Neural crest cell (in vitro differentiated cells): ENCODE measurements at places on chromosomes 2 and 18.
A peak's percentile ranks its signal among the peaks of the same experiment; 100 is the strongest.

- no peaks in the 10 kb centered on the region for H3K4me1 ChIP-seq
- peaks cover 2% of the 10 kb centered on the region for H3K36me3 ChIP-seq
- no peak for DNase-seq
Observed at GRCh38 chr2:120176526-120176925, 46.7 kb downstream of the TMEM185B start.

- no peak overlapping the region for H3K27ac ChIP-seq
- H3K36me3 ChIP-seq: peaks cover 2% of the 10 kb centered on the region
- peak; percentile 18 for DNase-seq
- no peaks in the 10 kb centered on the region for H3K27me3 ChIP-seq
- peaks cover 3% of the 10 kb centered on the region for H3K4me1 ChIP-seq
Observed at GRCh38 chr2:3827673-3828575, 124.5 kb downstream of the DCDC2C start.

- H3K36me3 ChIP-seq: peaks cover 3% of the 10 kb centered on the region
- H3K4me1 ChIP-seq: peaks cover 47% of the 10 kb centered on the region
- H3K27ac ChIP-seq: peak overlapping the region; percentile 75
- H3K4me3 ChIP-seq: no peak overlapping the region
Observed at GRCh38 chr2:10329880-10330699, 27.4 kb downstream of the HPCAL1 start.

GRCh38 chr18:22484471-22484870, 66.8 kb upstream of the CTAGE1 start:
- peaks cover 6% of the 10 kb centered on the region for H3K27me3 ChIP-seq
- H3K4me1 ChIP-seq: no peaks in the 10 kb centered on the region
- H3K4me3 ChIP-seq: no peak overlapping the region
- no peak overlapping the region for H3K27ac ChIP-seq
- no peak for DNase-seq
- no peaks in the 10 kb centered on the region for H3K36me3 ChIP-seq

GRCh38 chr2:156423674-156424282, 12.4 kb upstream of the GPD2 start:
- H3K27ac ChIP-seq: no peak overlapping the region
- DNase-seq: no peak
- peaks cover 4% of the 10 kb centered on the region for H3K36me3 ChIP-seq
- H3K4me1 ChIP-seq: no peaks in the 10 kb centered on the region

DNA sequence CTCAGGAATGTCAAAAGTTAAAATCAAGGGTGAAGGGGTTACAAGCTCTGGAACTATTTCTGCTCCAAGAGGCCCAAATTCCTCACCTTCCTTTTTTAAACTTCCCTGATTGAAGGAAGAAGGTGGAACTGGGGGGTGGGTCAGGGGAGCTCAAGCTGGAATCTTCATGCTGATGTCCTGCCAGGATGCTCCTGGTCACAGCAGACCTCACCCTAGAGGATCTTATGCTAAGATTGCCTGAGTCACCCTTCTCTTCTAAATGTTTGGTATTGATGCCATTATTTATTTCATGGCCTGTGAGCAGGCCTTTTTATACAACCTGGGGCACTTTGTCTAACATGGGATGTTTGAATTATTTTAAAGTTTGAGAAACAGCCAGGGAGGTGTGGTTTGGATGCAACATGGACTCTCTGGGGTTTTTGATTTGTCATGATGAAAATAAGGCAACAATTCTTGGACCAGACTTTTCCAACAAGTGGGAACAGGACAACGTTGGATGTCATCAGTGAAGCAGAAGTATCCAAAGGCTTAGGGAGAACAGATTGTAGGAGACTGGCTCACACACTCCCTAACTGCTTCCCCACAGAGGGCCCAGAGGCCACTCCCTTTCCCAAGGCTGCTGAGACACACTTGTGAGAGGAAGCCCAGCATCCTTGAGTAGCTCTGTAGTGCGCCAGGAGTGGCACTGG, 420.2 kb upstream of the MEX3C start:
- no peaks in the 10 kb centered on the region for H3K36me3 ChIP-seq
- DNase-seq: no peak
- H3K27me3 ChIP-seq: peaks cover 4% of the 10 kb centered on the region
- H3K27ac ChIP-seq: no peak overlapping the region
- H3K4me3 ChIP-seq: no peak overlapping the region
- H3K4me1 ChIP-seq: peaks cover 14% of the 10 kb centered on the region

- H3K4me1 ChIP-seq: peaks cover 11% of the 10 kb centered on the region
- no peak for DNase-seq
- no peak overlapping the region for H3K27ac ChIP-seq
- H3K36me3 ChIP-seq: peaks cover 32% of the 10 kb centered on the region
Observed at GRCh38 chr2:237651761-237652160, 24.4 kb downstream of the LRRFIP1 start.

DNA sequence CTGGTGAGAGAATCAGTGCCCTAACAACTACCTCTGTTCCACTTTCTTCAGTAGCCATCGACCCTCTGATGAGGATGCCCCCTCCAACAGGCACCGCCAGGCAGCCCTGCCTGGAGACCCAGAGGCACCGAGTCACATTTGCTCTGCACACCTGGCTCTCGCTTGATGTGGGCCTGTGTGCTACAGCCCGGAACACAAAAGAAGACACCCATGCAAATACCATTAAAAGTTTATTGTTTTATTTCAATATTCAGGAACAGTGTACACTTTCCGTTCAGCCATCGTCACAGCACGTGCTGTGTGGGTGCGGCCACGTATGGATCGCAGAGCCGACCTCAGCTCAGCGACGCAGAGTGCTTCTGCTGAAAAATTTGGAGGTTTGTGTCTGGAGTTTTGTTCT, 154.0 kb downstream of the MBP start:
- H3K27ac ChIP-seq: peak overlapping the region; percentile 64
- no peaks in the 10 kb centered on the region for H3K27me3 ChIP-seq
- no peak overlapping the region for H3K4me3 ChIP-seq
- H3K36me3 ChIP-seq: no peaks in the 10 kb centered on the region
- H3K4me1 ChIP-seq: peaks cover 24% of the 10 kb centered on the region

DNA sequence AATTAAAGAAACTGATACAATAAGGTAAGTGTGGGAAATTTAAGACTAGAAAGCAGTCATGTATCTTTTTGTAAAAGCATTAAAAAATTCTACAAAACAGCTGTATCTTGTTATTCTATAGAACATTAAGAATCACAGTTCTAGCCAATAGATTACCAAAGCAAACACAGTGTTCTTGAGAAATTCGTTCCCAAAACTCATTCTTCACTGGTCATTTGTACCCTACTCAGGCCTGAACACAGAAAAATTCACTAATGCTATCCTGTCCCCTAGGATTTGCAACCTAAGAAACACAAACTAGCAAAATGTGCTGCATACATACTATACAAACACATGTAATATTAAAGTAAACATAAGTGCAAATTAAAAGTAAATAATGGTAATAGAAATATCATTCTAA, 29.1 kb downstream of the ERMN start:
- no peaks in the 10 kb centered on the region for H3K36me3 ChIP-seq
- no peak overlapping the region for H3K27ac ChIP-seq
- peaks cover 14% of the 10 kb centered on the region for H3K27me3 ChIP-seq

GRCh38 chr18:73780218-73780617, 367.4 kb downstream of the FBXO15 start:
- no peaks in the 10 kb centered on the region for H3K36me3 ChIP-seq
- H3K27me3 ChIP-seq: no peaks in the 10 kb centered on the region
- no peaks in the 10 kb centered on the region for H3K4me1 ChIP-seq
- no peak overlapping the region for H3K4me3 ChIP-seq

DNA sequence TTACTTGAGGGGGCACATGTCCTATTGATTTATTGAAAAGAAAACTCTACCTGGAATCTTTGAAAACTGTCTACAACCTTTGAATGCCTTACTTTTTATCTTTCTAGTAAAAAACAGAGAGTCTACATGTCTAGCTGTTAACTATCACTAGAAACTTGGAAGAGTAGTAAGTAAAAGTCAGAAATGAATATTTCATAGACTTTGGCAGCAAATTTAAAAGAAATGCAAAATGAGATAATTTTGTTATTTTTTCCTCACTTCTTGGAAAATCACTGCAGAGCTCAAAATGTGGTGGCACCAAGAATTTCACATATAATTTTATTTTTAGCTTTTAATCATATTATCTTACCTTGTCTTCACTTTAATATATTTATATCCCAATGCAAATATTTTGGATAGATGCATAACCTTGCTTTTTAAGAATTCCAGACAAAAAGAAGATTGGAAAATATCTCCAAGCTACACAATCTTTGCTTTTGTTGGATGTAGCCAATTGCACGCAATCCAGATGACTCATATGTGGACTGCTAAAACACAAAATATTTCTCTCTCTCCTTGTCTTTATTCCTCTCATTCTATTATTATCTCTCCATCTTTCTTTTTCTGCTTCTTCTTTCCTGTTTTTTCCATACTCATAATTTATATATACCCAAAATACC, 92.2 kb upstream of the DSEL start:
- H3K36me3 ChIP-seq: no peaks in the 10 kb centered on the region
- no peaks in the 10 kb centered on the region for H3K4me1 ChIP-seq
- H3K27ac ChIP-seq: no peak overlapping the region
- no peak overlapping the region for H3K4me3 ChIP-seq
- no peak for DNase-seq

DNA sequence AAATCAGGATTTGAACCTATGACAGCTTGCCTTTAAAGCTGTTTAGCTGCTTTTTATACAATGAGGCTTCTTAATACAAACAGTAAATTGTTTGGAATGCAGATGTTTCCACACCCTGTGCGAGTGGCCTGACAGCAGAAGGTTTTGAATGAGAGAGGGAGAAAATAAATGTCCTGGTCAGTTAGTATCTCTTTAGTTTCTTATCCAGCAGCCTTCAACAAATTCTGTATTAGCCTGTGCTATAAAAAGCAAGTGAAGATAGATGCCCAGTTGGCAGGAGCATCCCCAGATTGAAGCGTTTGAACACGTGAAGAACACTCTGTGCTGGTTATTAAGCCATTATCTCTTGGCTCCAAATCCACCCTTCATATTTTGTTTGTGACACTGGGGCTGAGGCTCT, 70.6 kb downstream of the CERS6 start:
- no peaks in the 10 kb centered on the region for H3K27me3 ChIP-seq
- no peak for DNase-seq
- H3K36me3 ChIP-seq: no peaks in the 10 kb centered on the region
- H3K4me1 ChIP-seq: peaks cover 35% of the 10 kb centered on the region

GRCh38 chr2:26504002-26504401, 26.1 kb upstream of the OTOF start:
- no peak overlapping the region for H3K27ac ChIP-seq
- peaks cover 15% of the 10 kb centered on the region for H3K4me1 ChIP-seq
- no peak for DNase-seq
- H3K4me3 ChIP-seq: no peak overlapping the region

DNA sequence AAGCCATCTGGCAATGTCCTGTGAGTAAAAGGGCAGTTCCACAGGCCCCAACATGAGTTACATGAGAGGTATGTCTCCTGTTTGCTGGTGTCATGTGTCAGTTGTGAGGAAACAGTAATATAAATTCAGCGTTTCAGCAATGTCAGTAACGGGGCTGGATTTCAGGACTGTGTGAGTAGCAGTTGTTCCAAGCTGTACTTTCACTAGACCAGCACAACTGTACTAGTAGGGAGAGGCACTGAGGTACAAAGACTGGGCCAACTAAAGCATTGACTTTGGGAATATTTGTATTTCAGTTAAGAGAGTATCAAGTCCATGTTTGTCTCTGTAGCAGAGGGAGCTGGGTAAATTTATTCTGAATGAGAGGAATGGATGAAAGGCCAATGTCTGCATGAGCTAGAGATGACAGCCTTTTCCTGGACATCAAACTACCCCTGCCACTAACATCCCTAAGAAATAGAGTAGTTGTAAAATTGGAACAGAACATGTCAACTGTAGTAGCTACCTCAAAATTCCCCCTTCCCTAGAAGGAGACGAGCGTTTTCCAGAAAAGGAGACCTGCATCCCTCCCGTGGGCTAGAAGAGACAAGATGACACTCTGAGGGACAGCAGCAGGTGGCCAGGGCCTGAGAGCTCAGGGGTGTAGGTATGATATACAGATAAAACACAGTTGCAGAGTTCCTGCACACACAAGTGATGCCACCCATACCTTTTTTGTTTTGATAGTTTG, 24.4 kb downstream of the EIF4E2 start:
- DNase-seq: no peak
- peak overlapping the region; percentile 83 for H3K27ac ChIP-seq
- no peak overlapping the region for H3K4me3 ChIP-seq
- peaks cover 37% of the 10 kb centered on the region for H3K4me1 ChIP-seq

DNA sequence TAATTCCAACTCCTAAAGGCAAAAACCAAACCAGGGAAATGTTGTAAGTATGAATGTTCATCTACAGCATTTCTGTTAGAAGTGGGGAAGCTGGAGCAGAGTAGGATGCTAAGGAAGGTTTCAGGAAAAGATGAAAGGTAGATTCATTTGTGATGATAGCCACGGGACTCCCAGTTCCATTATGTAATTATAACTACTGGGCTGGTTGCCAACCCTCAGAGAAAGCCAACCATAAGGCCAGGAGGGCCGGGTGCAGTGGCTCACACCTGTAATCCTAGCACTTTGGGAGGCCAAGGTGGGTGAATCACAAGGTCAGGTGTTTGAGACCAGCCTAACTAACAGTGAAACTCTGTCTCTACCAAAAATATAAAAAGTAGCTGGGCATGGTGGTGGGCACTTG, 288.9 kb upstream of the ETAA1 start:
- H3K27ac ChIP-seq: no peak overlapping the region
- H3K27me3 ChIP-seq: no peaks in the 10 kb centered on the region
- peaks cover 5% of the 10 kb centered on the region for H3K36me3 ChIP-seq
- no peak for DNase-seq
- no peaks in the 10 kb centered on the region for H3K4me1 ChIP-seq

DNA sequence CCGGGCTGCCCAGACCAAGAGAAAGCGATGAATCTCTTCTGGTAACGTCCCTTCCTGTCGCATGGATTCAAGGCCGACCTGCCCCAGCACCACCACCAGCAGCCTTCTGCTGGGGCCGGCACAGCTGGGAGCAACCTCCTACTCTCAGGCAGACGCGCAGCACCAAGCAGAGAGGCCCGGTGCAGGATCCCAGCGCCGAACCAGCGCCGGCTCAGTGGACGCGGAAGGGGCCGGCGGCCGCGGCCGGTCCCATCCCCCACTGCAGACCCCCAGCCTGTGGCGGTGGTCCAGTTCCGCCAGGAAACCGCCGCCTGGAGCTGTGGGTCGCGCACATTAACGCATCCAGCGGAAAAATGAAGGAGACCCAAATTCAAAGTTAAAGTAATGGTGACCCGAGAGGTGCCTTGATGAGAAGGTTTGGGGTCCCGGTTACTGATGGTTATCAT, 525 bp upstream of the MAL start:
- H3K4me3 ChIP-seq: peak overlapping the region; percentile 73
- DNase-seq: no peak
- H3K36me3 ChIP-seq: no peaks in the 10 kb centered on the region
- no peak overlapping the region for H3K27ac ChIP-seq
- H3K4me1 ChIP-seq: peaks cover 24% of the 10 kb centered on the region
- H3K27me3 ChIP-seq: peaks cover 89% of the 10 kb centered on the region

- no peak overlapping the region for H3K27ac ChIP-seq
- H3K27me3 ChIP-seq: no peaks in the 10 kb centered on the region
- H3K4me3 ChIP-seq: no peak overlapping the region
- H3K4me1 ChIP-seq: peaks cover 13% of the 10 kb centered on the region
- peaks cover 7% of the 10 kb centered on the region for H3K36me3 ChIP-seq
Observed at GRCh38 chr2:150075831-150076230, 411.6 kb downstream of the RND3 start.

- no peak for DNase-seq
- no peaks in the 10 kb centered on the region for H3K36me3 ChIP-seq
- H3K27me3 ChIP-seq: no peaks in the 10 kb centered on the region
- H3K4me1 ChIP-seq: no peaks in the 10 kb centered on the region
Observed at GRCh38 chr2:215904101-215904500, 109.2 kb downstream of the MREG start.

- H3K4me3 ChIP-seq: no peak overlapping the region
- H3K4me1 ChIP-seq: peaks cover 9% of the 10 kb centered on the region
- no peak overlapping the region for H3K27ac ChIP-seq
- H3K36me3 ChIP-seq: no peaks in the 10 kb centered on the region
Observed at GRCh38 chr18:38941711-38942561, 1376.3 kb upstream of the CELF4 start.
